ENCODE measurements at places on chromosomes 1 and 21. TPM values are rescaled to one million over a fixed set of nuclear protein-coding genes. Genes with fewer than 3 reads are reported as not detected.

AADACL4 gene
- total RNA-seq = 0.04 TPM

SUSD4 gene
- total RNA-seq = 2.7 TPM

FAM131C gene
- 0.09 TPM for total RNA-seq

OR14K1 gene
- not detected for total RNA-seq

BSND gene
- not detected for total RNA-seq

PDZK1IP1 gene
- 0.09 TPM for total RNA-seq

RNF186 gene
- total RNA-seq = not detected

RNU1-4 gene
- 2,384 TPM for total RNA-seq

UTS2 gene
- not detected for total RNA-seq

FHAD1 gene
- 1.7 TPM for total RNA-seq

UQCRHL gene
- 8.6 TPM for total RNA-seq

RXFP4 gene
- not detected for total RNA-seq

SLC9C2 gene
- total RNA-seq = not detected

ZNF695 gene
- total RNA-seq = 1.6 TPM

CR2 gene
- 0.04 TPM for total RNA-seq

ANGPTL1 gene
- total RNA-seq = 98.2 TPM
